ENCODE measurements at places on chromosomes 1 and 21. TPM values are rescaled to one million over a fixed set of nuclear protein-coding genes. Genes with fewer than 3 reads are reported as not detected.

Gene KCNJ15
- 235 TPM for polyA plus RNA-seq

Gene LCE3D
- polyA plus RNA-seq: not detected

Gene OSBPL9
- polyA plus RNA-seq: 140 TPM

Gene EFNA3
- 9.4 TPM for polyA plus RNA-seq

Gene ADSS2
- 53.8 TPM for polyA plus RNA-seq

Gene ANKRD45
- polyA plus RNA-seq: 5.5 TPM

Gene TCHHL1
- polyA plus RNA-seq: not detected

Gene ASCL5
- 0.47 TPM for polyA plus RNA-seq

Gene PWP2
- polyA plus RNA-seq: 6.2 TPM

Gene SYTL1
- polyA plus RNA-seq: 8.3 TPM

Gene EPHA2
- 21.3 TPM for polyA plus RNA-seq

Gene TRIM63
- 0.72 TPM for polyA plus RNA-seq

Gene PI4KB
- polyA plus RNA-seq: 59.0 TPM

Gene PCAT6
- polyA plus RNA-seq: 5.1 TPM

Gene PARK7
- polyA plus RNA-seq: 369 TPM

Gene DIRAS3
- polyA plus RNA-seq: 1.9 TPM

Gene LRRN2
- polyA plus RNA-seq: 12.8 TPM

Gene PLA2G2C
- 0.14 TPM for polyA plus RNA-seq

Gene GALNT2
- polyA plus RNA-seq: 55.9 TPM

Gene SLAMF7
- 0.32 TPM for polyA plus RNA-seq

Gene ZNF496
- 33.2 TPM for polyA plus RNA-seq

Gene CSMD2
- 0.60 TPM for polyA plus RNA-seq

Gene S100A14
- 27.0 TPM for polyA plus RNA-seq

Gene DUSP10
- polyA plus RNA-seq: 2.9 TPM

Gene ZNF695
- 4.7 TPM for polyA plus RNA-seq

Gene DDR2
- polyA plus RNA-seq: 25.2 TPM

Gene MPL
- 0.84 TPM for polyA plus RNA-seq

GRCh38 chr21:36507397-36508018, 27.6 kb upstream of the CLDN14 start:
- DNase-seq: no peak

- DNase-seq: no peak
Observed at GRCh38 chr1:198444792-198445191, 95.7 kb downstream of the ATP6V1G3 start.

- no peak for DNase-seq
Observed at GRCh38 chr21:45408801-45409261, 3.9 kb downstream of the COL18A1 start.

DNA sequence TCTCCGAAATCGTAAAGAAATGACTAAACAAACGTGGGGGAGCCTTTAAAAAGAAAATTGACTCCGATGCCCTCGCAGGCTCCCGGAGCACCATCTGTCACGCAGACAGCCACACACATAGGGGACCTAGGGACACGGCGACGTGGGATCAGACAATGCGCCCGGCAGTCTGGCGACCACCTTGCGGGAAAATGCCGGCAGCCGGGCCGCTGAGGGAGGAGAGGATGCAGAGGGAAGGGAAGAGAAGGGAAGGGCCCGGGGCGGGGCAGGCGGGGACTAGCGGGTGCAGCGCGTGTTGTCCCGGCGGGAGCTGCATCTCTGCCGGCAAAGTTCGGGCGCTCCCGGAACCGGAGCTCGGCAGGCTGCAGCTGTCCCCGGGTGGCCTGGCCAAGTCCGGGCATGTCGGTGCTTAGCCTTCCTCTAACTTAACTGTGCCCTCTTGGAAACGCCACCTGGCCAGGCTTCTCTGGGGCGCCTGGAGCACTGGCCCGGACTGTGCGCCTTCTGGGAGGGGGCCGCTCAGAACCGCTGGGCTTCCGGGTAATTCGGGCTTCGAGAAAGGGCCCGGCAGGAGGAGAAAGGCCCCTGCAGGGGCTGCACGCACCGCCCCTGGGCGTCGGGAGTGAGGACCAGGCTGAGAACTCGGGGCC, 1.8 kb downstream of the NHLH2 start:
- no peak for DNase-seq

- DNase-seq: no peak
Observed at GRCh38 chr1:152623203-152623844, 421 bp upstream of the LCE3A start.

GRCh38 chr1:240611619-240612480, at the start of gene GREM2:
Gene GREM2, minus strand, starts transcription at chr1:240612155. Its CDS starts 118,680 bp downstream, at chr1:240493475.
- peak; percentile 53 for DNase-seq

- no peak for DNase-seq
Observed at GRCh38 chr1:180252638-180253536, 22.8 kb downstream of the LHX4 start.

GRCh38 chr1:32539584-32540571, 651 bp downstream of the ZBTB8A start:
- DNase-seq: peak; percentile 28

DNA sequence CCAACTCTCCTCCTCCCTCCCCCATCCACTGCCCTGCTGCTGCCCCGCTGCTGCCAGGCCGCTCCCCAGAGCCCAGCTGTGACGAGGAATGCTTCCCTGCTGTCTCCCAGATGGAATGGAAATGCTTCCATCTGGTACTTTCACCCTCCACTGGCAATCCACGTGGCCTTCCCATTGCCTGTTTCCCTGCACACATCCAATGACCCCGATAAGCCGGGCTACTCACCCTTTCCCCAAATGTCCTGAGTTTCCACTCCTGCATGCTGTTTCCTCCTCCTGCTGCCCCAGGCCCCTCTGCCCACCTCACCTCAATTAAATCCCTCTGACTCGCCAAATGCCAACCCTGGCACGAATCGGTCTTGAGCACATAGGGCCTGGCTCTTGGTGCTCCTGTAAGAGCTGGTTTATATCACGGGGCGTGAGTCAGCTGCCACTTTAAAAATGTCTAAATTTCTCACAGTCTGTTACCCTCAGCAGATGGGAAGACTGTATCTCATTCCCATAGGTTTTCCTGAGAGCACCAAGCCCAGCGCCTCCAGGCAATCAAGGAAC, 36.4 kb downstream of the MRAP start:
- DNase-seq: no peak

DNA sequence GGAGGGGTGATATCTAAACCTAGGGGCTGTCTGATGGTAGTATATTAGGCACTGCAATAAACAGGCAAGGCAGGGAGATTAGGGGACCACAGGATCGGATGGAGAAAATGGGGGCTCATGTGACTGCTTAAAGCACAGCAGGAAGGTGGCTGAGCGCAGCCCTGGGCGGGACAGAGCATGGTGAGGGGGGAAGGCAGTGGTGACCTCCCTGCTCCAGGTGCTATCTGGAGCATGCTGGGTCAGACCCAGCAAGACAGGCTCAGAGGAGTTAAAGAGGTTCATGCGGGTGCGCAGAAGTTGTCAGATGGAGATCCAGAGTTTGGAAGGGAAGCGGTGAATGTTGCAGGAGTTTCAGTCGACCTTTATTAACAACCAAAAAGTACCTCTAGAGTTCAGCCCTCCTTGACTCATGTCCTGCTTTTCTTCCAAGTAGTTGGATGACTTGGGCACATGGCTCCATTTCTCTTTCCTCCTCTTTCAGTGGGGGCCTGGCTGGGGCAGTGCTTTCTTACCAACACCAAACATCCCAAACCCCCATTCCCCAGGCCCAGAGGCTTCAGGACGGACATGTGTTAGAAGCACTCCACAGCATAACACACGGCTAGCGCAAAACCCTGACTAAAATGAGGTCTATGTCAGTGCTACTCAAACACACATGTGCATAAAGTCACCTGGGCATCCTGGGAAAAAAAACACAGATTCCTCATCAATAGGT, 41.5 kb downstream of the CAPN9 start:
- no peak for DNase-seq

DNA sequence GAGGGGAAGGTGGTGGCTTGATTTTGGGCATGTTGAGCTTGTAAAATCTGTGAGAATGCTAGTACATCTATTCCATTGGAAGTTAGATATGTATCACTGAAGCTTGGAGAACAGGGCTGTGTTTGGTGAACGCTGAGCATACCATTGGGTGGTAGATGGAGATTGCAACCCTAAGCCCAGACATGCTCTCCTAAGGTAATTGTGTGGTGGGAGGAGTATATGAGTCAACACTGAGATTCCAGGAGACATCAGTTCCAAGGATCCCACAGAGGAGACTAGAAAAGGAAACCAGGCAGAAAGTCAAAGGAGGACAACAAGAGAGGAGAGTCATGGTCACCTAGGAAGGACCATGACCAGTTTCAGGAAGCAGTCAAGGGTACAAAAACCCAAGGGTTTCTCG, 60.4 kb downstream of the KIF21B start:
- DNase-seq: no peak

- no peak for DNase-seq
Observed at GRCh38 chr1:110616587-110616986, 10.4 kb upstream of the KCNA2 start.

DNA sequence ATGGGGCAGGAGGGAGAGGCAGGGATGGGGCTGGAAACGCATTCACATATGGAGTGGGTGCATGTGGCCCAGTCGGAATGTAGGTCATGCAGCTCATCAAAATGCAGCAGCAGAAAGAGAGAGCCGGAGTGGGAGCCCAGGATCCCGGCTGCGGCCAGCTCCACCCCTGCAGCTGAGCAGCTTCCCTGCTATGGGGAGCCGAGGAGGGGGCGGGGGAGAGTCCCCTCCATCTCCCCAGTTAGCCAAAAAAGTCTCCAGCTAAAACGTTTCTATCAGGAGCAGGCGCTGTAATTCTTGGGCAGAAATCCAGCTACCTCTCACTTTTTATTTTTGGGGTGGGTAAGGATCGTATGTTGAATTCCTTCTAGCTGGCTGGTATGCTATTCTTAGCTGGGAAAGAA, 39.7 kb downstream of the MRPL37 start:
- DNase-seq: no peak

- DNase-seq: peak; percentile 65
Observed at GRCh38 chr1:11929849-11930248, 3.6 kb upstream of the KIAA2013 start.

- DNase-seq: no peak
Observed at GRCh38 chr21:45016031-45016405, 58.4 kb upstream of the ADARB1 start.

DNA sequence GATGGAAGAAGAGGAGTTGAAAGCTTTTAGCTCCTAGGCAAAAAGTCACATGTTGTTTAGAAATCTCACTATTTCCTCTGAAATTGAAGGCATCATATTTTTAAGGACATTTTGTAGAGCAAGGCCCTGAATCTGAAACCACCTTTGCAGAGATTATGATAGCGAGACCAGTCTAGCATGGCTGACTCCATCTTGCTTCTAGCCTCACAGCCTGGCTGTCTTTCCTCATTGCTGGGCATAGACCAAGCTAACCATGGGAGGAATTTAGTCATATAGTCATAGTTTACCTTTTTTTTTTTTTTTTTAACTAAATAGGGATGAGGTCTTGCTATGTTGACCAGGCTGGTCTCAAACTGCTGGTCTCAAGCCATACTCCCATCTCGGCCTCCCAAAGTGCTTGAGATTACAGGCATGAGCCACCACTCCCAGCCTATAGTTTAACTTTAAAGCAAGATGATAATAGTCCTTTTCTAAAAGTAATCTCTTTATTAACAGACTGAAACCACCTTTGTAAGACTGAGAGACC, 42.2 kb upstream of the ZNF326 start:
- no peak for DNase-seq

- DNase-seq: no peak
Observed at GRCh38 chr1:157105298-157105987, 5.8 kb upstream of the ETV3L start.

DNA sequence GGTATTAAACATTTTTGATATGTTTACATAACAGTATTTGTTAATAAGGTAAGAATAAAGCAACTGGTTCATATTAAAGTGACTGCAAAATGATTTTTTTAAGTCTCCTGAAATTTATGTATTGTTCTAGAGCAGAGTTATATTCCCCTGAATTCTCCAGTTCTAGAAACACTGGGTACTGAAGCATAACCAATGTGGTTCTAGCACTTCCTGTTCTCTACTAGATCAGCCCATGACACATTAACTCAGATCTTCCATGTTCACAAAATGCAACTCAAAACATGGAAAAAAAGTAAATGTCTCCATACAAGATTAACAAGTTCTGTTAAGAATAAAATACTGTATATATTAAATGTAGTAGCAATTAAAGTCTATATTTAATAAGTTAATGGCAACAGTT, 3.9 kb downstream of the NEGR1 start:
- DNase-seq: no peak

- DNase-seq: no peak
Observed at GRCh38 chr1:1947493-1947892, 28.4 kb upstream of the TMEM52 start.

- no peak for DNase-seq
Observed at GRCh38 chr1:67133177-67133576, 1.6 kb downstream of the C1orf141 start.

DNA sequence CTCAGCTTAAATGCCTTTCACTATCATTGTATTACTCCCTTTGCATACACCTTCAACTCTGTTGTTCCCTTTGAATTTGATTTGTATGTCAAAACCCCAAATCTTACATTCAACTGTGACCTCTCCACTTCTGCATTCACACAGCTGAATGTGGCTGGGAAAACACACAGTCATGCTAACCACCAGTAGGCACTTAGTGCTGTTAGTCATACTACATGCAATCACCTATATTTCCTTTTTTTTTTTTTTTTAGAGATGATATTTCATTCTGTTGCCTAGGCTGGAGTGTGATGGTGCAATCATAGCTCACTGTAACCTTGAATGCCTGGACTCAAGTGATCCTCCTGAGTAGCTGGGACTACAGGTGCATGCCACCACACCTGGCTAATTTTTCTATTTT, 16.2 kb downstream of the BTBD8 start:
- no peak for DNase-seq

DNA sequence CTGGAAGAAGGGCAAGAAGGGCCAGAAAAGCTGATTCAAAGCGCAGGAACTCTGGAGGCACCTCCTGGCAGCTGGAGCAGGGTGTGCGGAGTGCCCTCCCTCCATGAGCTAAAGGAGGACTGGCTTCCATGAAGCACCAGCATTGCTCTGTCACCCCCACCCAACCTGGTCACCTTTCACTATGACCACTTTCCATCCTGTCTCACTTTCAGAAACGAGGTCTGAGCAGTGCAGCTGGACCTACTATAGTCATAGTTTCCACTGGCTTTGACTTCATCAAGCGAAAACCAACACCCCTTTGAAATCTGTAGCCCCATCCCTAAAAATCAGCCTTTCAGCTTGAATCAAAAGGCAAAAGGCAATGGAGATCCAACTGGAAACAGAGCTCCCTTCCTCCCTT, 84.8 kb upstream of the CACNA1E start:
- DNase-seq: no peak

- no peak for DNase-seq
Observed at GRCh38 chr1:19452221-19452663, 33.1 kb downstream of the CAPZB start.

GRCh38 chr1:165182975-165183374, 173.5 kb downstream of the LMX1A start:
- no peak for DNase-seq

DNA sequence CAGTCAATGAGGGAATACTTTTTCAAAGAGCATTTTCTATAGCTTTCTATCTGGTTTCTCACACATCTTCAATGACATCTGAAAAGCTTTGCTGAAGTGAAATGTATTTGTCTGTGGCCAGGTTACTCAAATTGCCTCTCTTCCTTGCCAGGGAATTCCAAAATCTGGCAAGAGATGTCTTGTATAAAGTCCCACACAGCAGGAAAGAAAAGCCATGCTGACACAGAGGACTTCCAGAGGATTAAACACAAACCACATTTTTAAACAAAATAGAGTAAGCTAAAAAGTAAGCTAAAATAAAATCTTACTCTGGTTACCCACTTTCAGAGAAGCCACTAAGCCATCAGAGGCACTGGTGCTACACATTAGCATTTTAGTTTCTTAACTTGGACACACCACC, 93.1 kb upstream of the BCAR3 start:
- DNase-seq: no peak

GRCh38 chr1:169064103-169064502, 42.4 kb upstream of the ATP1B1 start:
- DNase-seq: no peak
